Stimulated activated CD8-positive, alpha-beta memory T cell treated with anti-CD3 and anti-CD28 coated beads, Interleukin-4, amount 100 ng/mL, for 24 hours (primary cell): ENCODE measurements at places on chromosomes 6 and 20.

DNA sequence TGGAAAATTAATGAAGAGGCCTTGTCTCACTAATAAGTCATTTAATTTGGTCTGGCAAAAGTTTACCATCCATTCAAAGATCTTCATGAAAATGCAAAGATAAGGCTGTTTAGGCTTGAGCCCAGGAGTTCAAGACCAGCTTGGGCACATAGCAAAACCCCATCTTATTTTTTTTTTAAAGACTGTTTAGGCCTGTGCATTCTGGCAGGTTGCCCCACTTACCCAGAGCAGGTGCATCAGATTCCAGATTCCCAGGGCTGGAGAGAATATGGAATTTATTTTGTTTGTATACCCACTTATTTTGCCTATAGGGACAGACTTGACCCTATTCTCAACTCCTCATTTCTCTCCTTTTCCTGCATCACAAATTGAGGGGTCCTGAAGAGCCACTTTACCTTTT is 5.7 kb downstream of the FOXO3 start:
- no peak for DNase-seq

DNA sequence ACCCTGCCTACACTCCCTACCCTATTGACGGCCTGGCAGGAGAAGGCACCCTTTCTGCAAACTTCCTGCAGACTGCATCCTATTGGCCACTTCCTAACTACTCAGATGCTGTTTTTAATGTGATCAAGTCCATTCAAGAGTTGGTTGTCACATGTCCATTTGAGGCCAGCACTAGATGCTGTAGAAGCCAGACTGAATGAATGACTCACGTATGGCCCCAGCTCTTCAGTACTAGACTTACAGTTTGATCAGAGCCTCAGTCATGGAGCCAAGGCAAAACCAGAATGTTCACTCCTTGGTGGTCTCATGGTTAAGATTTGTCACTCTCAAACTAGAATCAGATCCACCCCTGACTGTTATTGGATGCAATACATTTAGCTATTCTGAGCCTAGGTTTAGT is 101.7 kb downstream of the OPRM1 start:
- DNase-seq: no peak

DNA sequence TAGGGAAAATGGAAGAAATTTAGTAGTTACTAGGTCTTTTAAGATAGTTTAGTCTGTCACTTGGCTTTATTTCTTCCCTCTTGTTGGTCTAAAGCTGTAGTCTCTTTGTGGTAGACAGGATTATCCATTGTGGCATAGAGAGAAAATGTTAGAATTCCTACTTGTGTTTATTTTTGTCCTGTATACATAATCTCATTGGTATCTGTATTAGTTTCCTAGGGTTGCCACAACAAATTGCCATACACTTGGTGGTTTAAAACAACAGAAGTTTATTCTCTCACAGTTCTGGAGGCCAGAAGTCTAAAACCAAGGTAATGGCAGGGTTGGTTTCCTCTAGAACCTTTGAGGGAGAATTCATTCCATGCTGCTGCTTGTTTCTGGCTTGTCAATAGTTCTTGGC is 119.4 kb downstream of the ZFAND3 start:
- DNase-seq: no peak

DNA sequence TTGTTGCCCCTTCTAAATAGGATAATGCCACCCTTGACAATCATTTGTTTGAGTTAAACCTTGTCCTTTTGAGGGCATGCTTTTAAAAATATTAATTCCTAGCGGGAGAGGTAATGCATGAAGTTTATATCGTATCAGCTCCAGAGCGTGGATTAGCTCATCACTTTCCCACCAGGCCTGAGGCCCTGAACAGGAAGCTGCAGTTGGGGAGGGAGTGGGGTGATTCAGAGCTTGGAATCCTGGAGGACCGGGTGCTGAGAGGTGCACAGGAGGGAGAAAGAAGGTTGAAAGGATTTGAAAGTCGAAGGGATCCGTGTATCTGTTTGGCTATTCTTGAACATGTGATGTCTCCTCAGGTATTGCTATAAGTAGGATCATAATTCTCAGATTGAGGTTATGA is 25.0 kb downstream of the ZDHHC14 start:
- no peak for DNase-seq

DNA sequence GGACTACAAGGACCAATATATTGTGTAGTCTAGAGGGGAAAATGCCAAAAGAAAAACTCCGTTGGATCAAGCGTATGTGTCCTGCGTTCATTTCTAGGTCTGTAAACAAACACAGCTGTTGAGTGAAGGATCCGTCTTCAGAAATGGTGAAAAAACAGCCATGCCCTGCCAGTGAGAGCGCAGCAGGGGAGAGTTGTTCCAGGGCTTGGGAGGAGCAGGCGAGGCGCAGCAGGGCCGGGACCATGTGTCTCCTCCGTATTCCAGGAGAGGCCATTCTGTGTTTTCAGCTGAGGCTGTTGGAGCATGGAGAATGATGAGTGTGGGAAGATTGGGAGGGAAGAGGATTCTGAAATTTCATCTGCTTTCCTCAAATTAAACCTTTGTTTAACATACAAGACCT is 38.0 kb downstream of the BMP6 start:
- DNase-seq: no peak

DNA sequence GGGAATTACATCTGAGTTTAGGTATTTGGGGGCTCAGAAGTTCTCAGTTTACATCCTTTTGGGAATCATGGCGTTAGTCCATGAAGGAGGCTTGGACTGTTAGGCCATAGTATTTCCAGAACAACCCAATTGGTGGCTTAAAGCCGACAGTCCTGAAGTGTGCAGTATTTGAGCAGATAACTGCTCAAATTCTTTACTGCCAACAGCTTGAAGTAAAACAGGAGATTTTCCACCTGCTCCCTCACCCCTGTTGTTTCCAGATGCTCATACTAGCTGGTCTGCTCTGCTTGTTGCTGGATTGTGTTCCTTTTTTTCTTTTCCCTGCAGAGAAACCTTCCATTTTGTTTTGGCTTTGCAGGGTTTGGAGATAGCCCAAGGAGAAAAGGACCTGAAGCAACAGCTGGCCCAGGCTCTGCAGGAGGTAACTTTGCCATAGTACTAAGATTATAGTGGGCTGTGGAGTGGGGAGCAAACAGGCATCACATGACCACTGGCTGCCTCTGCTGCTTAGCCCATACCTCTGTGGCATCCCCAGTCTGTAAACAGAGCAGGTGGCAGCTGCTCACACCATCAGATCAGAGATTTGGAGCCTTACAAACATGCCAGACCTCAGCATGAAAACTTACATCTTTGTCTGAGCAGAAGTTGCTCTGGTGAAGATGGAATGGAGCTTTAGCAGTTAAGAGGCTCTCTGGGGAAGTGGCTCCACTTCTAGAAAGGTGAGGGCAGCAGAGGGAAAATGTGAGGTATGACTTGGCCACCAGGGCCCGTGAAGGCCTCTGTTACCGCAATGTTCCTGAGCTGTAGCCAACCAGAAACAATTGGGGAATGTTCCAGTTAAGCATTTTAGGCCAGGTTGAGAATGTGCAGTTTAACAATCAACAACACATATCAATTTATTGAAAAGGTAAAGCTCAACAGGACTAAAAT is 17.6 kb downstream of the RNF8 start:
- no peak for DNase-seq

DNA sequence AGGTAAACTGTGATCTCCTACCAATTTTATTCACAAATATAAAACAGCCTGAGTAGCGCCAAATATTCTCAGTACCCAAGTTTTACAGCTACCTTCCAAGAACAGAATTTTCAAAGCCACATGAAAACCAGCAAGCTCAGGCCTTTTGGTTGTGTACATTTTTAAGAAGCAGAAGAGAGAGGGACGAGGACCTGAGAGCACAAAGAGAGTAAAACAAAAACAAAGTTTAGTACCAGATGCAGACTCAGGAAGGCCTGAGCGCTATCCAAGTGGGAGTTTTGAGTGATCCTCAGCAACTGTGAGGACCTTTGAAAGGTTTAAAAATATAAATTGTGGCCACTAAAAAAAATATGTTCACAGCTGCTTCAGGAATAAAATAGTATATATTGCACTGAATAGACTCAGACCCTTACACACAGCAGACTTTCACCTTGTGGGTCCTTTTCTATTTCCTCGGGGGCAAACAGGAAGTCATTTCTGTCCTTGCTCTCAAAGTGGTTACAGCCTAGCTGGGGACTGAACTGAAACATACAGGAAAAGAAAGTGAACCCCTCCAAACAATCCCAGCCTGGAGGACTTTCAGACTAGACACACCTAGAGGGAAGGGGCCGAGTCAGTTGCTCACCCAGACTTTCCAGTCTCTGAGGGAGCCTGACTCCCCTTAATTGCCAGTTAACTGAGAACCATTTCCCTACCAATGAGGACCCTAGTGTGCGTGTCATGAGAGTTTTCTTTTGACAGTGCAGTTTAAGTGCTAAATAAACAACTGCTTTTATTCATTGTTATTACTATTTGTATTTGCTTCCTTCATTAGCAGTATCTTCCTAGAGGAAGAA is 48.5 kb upstream of the NT5E start:
- no peak for DNase-seq

DNA sequence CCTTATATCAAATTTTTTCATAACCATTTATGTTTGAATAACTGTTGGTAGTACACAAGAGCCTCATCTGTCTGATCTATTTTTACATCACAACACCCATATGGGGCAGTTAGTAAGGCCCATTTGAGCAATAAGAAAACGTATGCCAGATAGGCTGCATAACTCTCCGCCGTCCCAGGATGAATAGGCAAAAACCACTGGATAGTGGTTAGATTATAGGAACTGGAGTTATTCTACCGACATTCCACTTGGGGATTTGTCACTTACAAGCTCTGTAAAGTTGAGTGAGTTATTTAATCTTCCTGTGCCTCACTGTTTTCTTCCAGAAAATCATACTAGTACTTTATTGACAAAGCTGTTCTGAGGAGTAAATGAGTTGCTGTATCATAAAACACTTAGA is 881.9 kb downstream of the QKI start:
- no peak for DNase-seq

GRCh38 chr20:50356525-50356885 is 153.7 kb upstream of the PTPN1 start:
- DNase-seq: no peak
